SJCRH30 (cell line): ENCODE measurements at places on chromosomes 7 and 10. TPM values are rescaled to one million over a fixed set of nuclear protein-coding genes. Genes with fewer than 3 reads are reported as not detected.

OR6B1 gene
- not detected in 2 replicates for total RNA-seq

DNA sequence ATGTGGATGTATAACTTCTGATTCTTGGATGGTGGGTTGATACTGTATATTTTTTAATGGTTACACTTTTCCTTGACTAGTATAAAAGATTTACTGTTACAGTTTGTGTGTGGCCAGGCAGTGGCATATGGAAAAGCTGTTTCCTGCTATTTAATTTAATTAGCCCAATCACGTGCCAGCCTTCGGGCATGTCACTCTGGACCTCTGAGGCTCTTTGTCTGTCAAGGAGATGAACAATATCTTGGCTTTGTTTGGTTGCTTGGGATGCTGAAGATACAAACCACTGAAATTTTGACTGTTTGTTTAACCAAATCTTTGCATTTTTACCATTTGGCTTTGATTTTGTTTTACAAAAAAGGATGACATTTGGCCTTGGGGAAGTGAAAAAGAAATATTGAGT lies 185.0 kb downstream of the HDAC9 start:
- H3K4me3 ChIP-seq, result no peak overlapping the region
- H3K27me3 ChIP-seq, result no peaks in the 10 kb centered on the region
- no peak overlapping the region for H3K27ac ChIP-seq
- H3K36me3 ChIP-seq, result no peaks in the 10 kb centered on the region
- DNase-seq, result no peak

DNA sequence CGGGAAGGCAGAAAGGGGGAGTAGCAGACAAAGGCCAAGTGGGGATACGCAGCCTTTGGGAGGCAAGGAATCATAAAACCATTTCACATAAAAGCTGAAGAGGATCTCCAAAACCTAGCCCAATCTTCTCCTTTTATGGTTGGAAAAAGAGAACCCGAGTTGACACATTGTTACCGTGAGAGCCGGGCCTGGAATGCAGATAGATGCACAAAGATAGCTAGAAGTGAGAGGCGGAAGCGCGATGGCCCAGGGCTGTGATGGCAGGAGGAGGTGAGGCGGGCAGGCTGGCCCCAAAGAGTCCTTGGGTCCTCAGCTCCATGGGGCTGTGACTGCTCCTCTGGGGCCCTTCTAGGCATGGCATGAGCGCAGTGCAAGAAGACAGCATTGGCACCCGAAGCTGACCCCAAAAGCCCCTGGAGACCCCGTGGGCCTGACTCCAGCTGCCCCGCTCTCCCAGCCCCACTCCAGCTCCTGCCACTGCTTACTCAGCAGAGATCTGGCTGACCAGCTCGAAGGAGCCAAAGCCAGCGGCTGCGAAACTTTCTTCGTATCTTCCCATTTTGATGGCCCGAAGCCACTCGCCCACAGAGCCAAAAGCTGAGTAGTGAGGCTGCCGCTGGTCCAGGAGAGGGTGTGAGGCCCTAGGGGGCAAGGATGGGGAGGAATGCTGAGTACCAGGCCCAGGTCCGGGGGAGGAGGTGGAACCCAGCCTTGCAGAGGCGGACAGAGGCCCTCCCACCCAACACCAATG lies 22.5 kb downstream of the EPHB4 start:
- H3K4me1 ChIP-seq, result peaks cover 19% of the 10 kb centered on the region
- H3K27me3 ChIP-seq, result no peaks in the 10 kb centered on the region
- no peak overlapping the region for H3K4me3 ChIP-seq
- peaks cover 49% of the 10 kb centered on the region for H3K36me3 ChIP-seq

DNA sequence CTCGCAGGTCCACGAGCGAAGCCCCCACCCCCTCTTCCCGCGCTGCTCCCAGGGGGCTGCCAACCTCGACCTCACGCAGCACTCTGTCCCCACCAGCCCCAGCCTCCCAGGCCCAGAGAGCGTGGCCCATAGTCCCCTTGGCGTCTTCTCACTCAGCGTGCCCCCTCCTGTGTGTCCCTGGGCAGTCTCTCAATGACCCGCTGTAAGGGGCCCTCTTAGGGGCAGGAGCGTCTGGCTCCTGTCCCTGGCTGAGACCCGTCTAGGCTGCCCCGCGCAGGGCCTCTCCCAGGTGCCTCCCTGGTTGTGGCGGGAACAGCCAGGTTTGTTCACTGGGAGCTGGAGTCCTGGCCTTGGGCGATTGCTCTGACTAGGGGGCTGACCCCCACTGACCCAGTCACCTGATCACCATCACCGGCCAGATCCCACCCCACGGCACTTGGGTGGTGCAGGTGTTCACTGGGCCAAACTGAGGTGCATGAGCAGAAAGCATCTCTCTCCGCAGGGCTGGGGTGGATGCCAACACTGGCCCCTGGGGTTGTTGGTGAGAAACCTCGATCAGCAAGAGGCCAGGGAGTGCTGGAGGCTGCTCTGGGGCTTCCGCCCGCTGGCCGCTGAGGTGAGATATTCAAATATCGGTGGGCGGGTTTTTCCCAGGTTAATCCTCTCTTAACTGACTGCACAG lies 12.6 kb upstream of the WDFY4 start:
- H3K4me3 ChIP-seq, result no peak overlapping the region
- DNase-seq, result no peak
- no peak overlapping the region for H3K27ac ChIP-seq
- no peaks in the 10 kb centered on the region for H3K36me3 ChIP-seq
- H3K4me1 ChIP-seq, result no peaks in the 10 kb centered on the region

BTBD16 gene
- not detected in 2 replicates for total RNA-seq

- no peaks in the 10 kb centered on the region for H3K36me3 ChIP-seq
- H3K27me3 ChIP-seq, result peaks cover 3% of the 10 kb centered on the region; the same call in 1 of the 2 replicates
- no peak overlapping the region for H3K4me3 ChIP-seq
Measured at GRCh38 chr7:122577449-122578003, 121.4 kb downstream of the RNF133 start.

- H3K4me1 ChIP-seq, result peaks cover 3% of the 10 kb centered on the region; the same call in 1 of the 2 replicates
- H3K27me3 ChIP-seq, result no peaks in the 10 kb centered on the region
- H3K36me3 ChIP-seq, result peaks cover 9% of the 10 kb centered on the region
- H3K4me3 ChIP-seq, result peak overlapping the region; percentile 69
- no peak for DNase-seq
Measured at GRCh38 chr10:75402486-75403143, 1.1 kb upstream of the ZNF503 start.

GRCh38 chr10:3805201-3805790 lies 20.3 kb upstream of the KLF6 start:
- peaks cover 29% of the 10 kb centered on the region for H3K4me1 ChIP-seq
- no peaks in the 10 kb centered on the region for H3K36me3 ChIP-seq
- H3K27ac ChIP-seq, result peak overlapping the region; percentile 64
- H3K27me3 ChIP-seq, result no peaks in the 10 kb centered on the region
- no peak for DNase-seq

DNA sequence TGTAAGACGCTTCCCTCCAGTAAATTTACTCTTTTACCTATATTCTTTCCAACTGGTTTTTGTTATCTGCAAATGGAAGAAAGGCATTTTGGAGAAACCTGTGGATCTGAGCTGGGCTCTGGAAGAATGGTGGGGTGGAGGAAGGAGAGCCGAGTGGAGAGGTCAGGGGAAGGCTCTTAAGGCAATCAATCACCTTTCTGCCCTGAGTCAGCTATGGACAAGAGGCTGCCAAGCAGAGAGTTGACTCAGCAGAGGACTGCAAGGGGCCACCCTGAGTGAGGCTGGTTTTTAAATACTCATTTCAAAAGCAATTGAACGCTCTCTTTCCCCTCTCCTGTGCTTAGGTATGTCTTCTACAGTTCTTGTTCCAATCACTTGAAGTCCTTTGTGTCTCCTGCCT lies 81.8 kb downstream of the SPAG6 start:
- H3K36me3 ChIP-seq, result no peaks in the 10 kb centered on the region
- H3K4me1 ChIP-seq, result peaks cover 37% of the 10 kb centered on the region
- H3K27me3 ChIP-seq, result no peaks in the 10 kb centered on the region
- H3K4me3 ChIP-seq, result no peak overlapping the region
- H3K27ac ChIP-seq, result no peak overlapping the region
- DNase-seq, result no peak

DNA sequence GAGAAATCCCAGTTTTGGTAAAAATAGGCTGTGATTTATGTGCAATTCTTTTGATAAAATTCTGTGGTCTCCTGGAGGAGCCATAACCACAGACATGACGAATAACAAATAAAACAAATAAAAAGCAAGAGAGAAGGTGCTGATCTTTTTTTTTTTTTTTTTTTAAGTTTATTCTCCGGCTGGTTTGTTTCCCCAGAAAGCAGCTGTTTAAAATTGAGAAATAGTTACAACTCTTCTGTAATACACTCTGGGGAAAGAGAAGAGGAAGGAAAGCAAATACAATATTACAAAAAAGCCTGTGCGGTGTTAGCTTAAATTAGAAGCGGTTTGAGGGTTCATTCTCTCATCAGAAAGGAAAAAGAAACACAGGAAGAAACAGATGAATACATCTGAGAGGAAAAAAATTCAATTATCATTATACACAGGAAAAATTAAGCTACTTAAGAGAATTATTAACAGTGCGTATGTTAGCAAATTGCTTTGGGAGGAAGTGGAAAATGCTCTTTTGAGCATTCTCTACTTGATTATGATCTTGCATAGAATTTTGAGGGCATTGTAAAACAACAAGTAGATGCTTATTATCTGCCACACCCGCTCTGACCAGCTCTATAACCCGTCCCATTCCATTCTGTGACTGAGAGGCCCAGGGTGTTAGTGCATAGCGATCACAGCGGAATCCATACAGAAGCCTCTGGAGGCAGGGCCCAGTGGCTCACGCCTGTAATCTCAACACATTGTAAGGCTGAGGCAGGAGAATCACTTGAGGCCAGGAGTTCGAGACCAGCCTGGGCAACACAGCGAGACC lies 40.6 kb upstream of the WAC start:
- H3K27me3 ChIP-seq, result no peaks in the 10 kb centered on the region
- H3K4me1 ChIP-seq, result no peaks in the 10 kb centered on the region
- H3K27ac ChIP-seq, result no peak overlapping the region

- H3K4me3 ChIP-seq, result peak overlapping the region; percentile 77
- peaks cover 20% of the 10 kb centered on the region for H3K4me1 ChIP-seq
- H3K27ac ChIP-seq, result no peak overlapping the region
- no peaks in the 10 kb centered on the region for H3K27me3 ChIP-seq
Measured at GRCh38 chr7:75995052-75995471, 667 bp upstream of the TMEM120A start.

DNA sequence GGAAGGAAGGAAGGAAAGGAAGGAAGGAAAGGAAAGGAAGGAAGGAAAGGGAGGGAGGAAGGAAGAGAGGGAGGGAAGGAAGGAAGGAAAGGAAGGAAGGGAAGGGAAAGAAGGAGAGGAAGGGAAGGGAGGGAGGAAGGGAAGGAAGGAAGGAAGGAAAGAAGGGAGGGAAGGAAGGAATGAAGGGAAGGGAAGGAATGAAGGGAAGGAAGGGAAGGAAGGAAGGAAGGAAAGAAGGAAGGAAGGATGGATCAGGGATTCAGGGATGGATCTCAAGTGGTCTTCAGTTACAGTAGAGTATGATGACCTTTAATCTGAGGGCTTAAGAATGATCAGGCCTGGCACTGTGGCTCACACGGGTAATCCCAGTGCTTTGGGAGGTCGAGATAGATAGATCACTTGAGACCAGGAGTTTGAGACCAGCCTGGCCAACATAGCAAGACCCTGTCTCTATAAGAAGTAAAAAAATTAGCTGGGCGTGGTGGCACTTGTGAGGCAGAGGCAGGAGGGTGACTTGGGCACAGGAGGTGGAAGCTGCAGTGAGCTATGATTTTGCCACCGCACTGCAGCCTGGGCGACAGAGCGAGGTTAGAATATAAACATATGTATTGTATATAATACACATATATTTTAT lies 760 bp upstream of the FOXK1 start:
- no peaks in the 10 kb centered on the region for H3K27me3 ChIP-seq
- H3K4me3 ChIP-seq, result peak overlapping the region; percentile 57
- no peak for DNase-seq

GRCh38 chr10:42754155-42755027 lies 28.2 kb upstream of the BMS1 start:
- DNase-seq, result peak; percentile 46
- peak overlapping the region; percentile 61 for H3K4me3 ChIP-seq
- H3K4me1 ChIP-seq, result no peaks in the 10 kb centered on the region
- H3K27me3 ChIP-seq, result no peaks in the 10 kb centered on the region

DNA sequence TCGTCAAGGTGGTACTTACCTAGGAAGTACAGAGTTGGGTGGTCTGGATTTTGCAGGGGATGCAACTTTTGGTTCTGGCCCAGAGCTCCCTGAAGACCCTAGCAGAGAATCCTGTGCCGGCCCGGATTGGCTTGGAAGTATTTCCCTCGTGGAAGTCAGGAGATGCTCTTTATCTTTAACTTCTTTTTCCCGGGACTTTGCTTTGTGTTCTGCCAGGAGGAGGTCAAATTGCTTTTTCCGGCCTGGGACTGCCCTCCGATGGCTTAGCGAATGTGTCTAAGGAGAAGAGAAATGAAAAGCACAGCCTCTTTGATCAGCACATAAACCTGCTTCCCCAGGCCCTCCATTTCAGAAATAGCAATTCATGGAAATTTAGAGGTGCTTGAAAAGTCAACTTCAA lies 57.0 kb upstream of the EFCAB10 start:
- no peaks in the 10 kb centered on the region; the same call in 1 of the 2 replicates for H3K36me3 ChIP-seq
- no peaks in the 10 kb centered on the region for H3K4me1 ChIP-seq
- no peak overlapping the region for H3K27ac ChIP-seq
- no peak for DNase-seq
- H3K27me3 ChIP-seq, result no peaks in the 10 kb centered on the region
- H3K4me3 ChIP-seq, result no peak overlapping the region
